ENCODE measurements at places on chromosomes 5 and 9.

DNA sequence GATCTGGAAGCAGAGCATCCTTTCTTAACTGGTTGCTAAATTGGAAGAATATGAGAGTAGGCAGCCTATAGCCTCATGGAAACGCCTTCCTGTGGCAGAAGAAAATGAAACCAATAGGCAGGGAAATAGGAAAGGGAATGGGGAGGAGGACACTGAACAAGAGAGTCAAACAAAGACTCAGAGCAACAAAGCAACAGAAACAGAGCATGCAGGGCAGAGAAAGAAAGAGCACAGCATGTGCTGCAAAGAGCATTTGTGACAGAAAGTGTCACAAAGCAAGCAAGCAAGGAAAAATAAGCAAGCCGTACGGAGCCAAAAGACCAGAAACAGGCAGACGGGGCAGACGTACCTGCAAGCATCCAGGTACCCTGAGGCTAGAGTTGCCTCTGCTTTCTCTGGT, 123.1 kb downstream of the RAPGEF6 start:
- no peak for DNase-seq

DNA sequence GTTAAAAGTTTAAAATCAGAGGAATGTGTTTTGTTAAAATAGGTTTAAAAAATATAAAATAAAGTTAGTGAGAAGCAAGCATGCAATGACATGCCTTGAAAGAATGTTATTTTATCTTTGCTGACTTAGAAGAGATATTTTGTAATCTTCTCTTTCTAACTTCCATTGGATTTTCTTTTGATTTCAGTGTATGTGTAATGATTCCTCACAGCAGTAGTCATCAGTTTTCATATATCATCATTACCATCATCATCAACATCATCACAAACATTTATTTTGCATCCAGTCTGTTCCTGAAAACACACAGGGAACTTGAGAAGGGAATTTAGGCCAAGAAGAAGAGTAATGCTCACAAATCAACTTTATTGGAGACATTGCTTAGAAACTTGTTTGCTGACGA, 699.6 kb downstream of the TAF11L14 start:
- no peak for DNase-seq

GRCh38 chr9:15936306-15936921, 383.6 kb downstream of the CCDC171 start:
- no peak for DNase-seq

DNA sequence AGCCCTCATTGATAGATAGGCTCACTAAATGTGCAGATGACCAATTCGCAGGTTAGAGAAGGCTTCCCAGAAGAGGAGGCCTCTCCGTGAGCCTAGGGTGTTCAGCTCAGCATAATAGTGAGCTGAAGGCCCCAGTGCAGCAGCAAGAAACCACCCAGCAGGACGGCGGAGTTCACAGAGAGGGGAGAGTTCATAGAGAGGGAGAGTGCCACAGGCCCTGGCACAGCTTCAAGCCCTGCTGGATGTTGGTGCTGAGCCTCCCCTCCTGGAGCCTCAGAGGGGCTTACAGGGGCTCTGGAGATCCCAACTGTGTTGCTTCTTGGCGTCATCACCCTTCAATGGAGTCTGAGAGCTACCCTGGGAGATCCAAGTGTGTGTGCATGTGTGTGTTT, 2.1 kb downstream of the SLC22A5 start:
- no peak for DNase-seq

DNA sequence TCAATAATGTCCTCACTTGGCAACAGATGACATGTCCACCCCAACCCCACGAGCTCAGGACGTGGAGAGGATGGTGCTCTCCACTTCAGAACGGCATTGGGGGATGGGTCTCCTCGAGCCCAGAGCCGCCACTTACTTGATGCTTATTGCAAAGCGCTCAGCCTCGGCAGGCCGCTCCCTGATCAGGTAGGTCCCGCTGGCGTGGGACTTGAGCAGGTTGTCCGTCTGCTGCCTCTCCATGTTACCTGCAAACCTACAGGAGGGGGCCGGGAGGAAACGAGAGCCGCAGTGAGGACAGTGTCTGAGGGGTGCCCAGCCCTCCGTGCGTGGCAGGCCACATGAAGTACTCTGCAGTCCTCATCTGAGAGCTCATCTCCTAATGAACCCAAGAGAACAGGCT, 36.6 kb upstream of the SARDH start:
- no peak for DNase-seq

DNA sequence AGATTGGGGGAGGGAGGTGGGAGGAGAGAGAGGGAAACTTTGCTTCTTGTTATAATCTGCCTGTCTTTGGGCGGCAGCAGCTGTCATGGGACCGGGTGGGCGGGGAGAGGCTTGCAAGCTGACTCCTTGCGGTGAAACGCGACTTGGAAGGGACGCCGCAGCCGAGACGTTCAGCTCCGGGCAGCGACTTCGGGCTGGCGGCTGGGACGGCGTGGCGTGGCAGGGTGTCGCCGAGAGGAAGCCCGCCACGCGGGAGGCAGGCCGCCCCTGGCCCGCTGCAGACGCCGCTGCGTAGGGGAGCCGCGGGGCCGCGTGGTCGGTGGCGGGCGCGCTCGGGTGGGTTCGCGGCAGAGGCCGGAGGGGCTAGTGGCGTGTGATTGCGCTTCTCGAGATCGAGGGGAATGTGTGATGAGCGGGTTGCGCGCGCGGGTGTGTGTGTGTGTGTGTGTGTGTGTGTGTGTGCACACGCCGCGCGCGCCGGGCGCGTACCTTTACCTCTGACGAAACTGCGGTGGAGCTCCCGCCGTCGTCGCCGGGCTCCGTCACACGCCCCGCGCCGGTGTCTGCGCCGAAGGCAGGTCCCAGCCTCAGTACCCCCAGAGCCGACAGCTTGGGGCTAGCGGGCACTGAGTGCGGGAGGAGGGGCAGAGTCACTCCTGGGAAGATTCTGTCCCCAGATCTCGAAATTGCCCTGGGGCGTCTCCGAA, 1.7 kb downstream of the PPARGC1B start:
- peak; percentile 36 for DNase-seq

- DNase-seq, result no peak
These were observed 60.5 kb upstream of the SHISAL2B start for GRCh38 chr5:64629841-64630240.

DNA sequence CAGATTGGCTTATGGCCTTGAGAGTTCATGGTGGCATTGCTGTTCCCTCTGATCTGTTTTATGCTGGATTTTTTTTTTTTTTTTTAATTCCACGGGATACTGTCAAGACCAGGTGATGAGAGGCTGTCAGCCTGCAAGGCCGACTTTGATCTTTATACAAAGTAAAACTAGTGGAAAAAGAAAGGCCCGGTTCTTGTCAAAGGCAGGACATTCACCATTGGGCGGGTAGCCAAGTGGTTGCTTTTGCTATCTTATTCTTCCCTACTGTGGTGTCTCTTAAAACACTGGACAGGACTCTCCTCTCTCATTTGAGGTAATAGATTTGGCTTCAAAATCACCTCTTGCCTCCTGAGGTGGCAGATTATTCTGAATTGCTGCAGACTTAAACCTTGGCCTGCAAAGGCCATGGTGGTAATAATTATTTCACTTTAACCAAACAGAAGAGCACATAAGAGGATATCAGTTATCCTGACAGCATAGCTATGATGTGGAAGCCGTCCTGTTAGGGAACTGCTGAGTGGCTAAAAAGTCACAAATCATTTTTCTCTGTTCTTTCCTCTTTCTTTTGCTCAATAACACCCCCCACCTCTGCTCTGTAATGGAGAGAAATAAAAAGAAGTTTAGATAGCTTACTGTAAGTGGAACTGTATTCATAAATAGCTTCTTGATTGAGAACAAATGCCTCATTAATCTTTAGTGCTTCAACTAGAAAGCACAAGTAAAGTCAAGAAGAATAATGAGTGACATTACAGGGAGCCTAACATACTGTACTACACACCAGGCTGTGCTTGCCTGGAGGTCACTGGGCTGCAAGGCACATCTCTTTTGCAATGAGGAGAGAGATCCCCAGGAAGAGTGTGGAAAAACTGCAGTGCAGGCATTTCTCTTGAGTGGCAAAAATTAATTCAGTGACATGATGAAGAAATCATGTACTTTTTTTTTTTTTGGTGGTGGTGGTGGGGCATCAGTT, 275.6 kb downstream of the KDM4C start:
- DNase-seq, result no peak

DNA sequence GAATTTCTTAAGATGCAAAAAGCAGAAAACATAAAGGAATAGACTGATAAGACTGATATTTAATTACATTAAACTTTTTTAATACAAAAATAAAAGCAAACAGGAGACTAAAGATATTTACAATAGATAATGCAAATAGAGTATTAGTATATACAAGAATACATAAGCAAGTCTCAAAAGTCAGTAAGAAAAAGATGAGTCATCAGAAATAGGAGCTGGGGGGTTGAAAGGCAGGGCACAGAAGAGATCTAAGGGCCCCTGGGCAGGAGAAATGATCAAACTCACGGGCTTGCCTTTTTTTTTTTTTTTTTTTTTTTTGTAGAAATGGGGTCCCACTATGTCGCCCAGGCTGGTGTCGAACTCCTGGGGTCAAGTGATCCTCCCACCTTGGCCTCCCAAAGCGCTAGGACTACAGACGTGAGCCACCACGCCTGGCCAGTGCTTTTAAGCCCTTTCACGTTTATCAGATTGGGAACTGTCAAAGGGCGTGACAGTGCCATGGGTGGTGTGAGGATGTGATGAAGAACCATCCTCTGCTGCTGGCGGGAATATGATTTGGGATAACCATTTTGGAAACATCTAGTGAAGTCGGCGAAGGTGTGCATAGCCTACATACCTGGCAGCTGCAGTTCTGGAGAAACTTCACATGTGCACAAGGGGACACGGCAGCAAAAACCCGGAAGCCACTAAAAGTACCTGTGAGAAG, 126.1 kb downstream of the CACNA1B start:
- DNase-seq, result no peak

DNA sequence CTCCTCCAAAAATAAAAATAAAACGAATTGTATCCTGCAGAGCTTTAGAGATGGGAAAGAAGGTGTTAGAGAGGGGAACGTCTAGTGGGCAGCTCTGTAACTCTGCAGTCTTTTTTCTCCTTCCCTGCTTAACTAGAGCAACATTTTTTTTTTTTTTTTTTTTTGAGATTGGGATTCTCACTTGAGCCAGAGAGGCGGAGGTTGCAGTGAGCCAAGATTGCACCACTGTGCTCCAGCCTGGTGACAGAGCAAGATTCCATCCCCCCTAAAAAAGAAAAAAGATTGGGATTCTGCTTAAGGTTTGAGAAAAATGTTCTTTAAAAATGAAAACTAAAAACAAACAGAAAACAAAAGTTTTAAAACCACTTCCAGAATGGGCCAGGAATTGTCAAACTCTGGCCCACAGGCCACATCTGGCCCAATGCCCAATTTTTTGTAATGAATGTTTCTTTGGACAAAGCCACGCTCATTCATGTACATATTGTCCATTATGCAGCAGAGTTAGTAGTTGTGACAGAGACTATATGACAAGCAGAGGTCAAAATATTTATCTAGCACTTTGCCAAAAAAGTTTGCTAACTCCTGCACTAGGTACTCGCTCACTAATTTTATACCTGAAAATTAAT, 98.5 kb downstream of the ZCCHC7 start:
- no peak for DNase-seq

- no peak for DNase-seq
These were observed 56.1 kb downstream of the ANKRD55 start for GRCh38 chr5:56176871-56177533.

DNA sequence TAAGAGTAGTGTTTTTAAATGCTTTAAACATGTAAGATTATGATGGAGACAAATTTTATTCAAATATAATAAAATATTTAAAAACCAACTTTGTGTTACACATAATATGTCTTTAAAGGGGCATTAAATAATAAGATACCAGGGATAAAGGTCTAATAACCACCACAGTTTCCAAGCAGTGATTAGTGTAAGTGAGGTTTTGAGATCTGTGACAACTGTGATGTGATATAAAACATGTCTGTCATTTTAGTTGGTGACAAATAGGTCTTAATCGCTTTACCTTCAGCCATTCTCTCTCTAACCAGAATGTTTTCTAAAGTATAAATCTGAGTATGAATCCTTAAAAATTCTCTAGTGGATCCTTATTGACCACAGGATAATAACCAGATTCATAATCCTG, 28.1 kb downstream of the PPIP5K2 start:
- DNase-seq, result no peak

DNA sequence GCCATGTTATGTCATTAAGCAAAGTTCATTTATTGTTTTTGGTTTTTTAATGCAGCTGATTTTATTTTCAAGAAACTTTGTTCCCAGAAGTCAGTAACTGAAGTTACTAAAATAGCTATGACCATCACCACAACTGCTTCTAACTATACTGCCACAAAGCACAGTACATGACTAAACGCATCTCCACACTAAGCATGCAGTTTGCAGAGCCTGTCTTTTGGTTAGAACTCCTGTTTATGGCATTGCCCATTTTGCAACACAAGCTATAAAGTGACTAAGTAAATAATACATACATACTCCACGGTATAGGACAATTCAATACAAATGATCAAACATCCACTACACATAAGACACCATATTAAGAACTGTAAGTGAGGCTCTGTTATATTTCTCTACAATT, 109.7 kb downstream of the MLLT3 start:
- no peak for DNase-seq

DNA sequence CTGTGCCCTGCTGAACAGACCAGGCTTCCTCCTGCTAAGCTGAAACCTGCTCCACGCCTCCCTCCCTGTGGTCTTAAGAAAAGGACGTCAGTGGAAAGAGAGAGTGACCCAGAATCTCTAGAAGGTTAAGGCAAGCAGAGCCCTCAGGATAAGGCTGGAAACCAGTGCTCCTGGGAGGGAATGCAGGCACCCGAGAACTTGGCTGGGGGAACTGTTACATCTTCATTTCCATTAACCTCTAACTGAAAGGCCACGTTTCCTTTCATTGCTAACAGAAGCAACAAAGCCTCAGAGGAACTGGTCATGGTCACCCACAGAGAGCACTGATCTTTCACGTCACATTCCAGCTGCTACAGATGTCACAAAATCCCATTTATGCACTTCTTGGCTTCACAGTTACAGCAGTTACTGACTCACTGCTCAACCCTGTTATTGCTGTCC, 26.1 kb upstream of the AKNA start:
- no peak for DNase-seq

DNA sequence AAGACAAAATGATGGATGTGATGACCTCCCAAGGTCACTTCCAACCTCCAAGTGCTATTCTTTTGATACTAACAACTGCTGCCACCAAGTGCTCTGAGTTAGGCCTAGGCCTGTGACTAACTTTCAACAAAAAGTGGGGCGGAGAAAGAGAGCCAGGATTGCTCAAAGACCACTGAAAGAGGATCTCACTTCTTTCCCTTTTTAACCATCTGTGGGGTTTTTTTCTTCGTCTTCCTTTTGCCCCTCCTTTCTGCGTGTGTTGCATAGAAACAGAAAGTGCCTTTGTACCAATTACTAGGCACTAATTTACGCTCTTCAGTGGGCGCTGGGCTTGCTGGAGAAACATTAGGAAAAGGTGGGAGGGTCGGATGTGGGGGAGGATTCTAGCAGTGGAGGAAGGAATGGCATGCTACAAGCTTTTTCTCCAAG, 8.0 kb downstream of the KLF9 start:
- no peak for DNase-seq

All from NCI-H510A (cell line).